ENCODE measurements at places on chromosomes 11 and 22.
A peak's percentile ranks its signal among the peaks of the same experiment; 100 is the strongest.

GRCh38 chr11:74427384-74427886 is 29.2 kb upstream of the PGM2L1 start:
- no peak for DNase-seq

- DNase-seq, result no peak
These were observed 2.8 kb downstream of the AMPD3 start for GRCh38 chr11:10457901-10458300.

- DNase-seq, result no peak
These were observed 19.1 kb downstream of the HIRA start for GRCh38 chr22:19412478-19412877.

GRCh38 chr22:40414311-40414710 is 43.9 kb downstream of the SGSM3 start:
- peak; percentile 70 for DNase-seq

DNA sequence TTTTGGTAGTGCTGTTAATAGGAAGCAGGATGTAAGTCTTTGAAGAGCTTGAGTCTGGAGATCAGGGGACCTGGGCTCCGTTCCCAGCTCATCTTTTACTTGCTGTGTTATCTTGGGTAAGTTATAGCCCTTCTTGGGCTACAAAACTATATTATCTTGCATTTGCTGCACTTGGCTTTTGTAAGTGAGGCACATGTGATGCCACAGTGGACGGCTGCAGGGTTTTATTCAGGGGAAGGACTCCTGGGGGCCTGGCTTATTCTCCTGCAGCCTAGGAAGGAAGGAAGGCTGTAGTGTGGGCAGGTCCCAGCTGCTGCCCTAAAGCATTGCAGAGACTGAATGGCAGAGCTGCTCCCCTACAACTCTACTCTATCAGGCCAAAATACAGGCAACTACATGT is 6.4 kb downstream of the CD82 start:
- no peak for DNase-seq

DNA sequence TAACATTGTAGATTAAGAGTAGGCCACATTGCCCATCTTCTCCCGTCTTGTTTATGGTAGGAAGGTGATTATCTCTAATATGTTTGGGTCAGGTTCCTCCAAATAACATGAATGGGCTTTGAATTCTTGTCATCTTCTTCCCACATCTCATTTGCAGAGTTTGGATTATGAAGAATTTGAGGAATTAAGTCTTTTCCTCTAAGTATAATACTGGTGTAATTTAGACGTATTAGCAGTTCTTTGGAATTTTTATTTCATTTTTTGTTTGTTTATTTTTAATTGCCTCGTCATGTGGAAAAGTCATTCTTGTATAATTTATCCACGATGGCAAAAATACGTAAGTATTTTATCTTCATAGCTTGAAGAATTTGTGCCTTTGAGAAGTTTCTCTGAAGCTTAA is 73.4 kb downstream of the ARHGEF12 start:
- no peak for DNase-seq

- no peak for DNase-seq
These were observed 5.3 kb upstream of the TYMP start for GRCh38 chr22:50535113-50535512.

GRCh38 chr11:29395555-29396072 is 621.2 kb downstream of the KCNA4 start:
- DNase-seq, result no peak

DNA sequence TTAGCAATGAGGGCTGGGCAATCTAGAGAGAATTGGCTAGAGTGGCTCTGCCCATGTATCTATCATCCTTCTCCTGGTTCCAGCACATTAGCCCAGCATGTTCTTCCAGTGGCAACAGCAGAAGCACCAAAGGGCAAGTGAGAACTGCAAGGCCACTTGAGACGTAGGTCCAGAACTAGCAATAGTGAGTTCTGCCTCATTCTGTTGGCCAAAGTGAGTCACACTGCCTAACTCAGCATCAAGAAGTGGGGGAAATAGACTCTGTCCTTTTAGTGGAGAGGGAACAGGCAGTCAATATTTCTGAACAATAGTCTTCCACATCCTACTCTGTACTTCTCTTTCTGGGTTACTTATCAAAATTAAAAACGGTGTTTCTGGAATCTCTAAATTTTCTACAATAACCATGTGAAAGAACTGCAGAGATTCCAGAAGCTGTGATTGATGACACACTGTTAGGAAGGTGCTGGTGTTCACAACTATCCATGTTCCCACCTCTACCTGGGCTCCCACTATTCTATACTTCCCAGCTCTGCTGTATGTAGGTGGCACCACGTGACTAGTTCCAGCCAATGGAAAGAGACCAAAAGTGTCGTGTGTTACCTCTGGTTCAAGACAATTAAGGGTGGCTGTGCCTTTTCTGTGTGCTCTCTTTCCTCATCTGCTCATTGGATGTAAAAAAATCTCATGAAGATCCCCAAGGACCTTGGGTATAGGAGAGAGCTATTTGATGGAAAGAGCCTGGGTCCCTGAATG is 23.4 kb upstream of the GRK3 start:
- DNase-seq, result no peak

DNA sequence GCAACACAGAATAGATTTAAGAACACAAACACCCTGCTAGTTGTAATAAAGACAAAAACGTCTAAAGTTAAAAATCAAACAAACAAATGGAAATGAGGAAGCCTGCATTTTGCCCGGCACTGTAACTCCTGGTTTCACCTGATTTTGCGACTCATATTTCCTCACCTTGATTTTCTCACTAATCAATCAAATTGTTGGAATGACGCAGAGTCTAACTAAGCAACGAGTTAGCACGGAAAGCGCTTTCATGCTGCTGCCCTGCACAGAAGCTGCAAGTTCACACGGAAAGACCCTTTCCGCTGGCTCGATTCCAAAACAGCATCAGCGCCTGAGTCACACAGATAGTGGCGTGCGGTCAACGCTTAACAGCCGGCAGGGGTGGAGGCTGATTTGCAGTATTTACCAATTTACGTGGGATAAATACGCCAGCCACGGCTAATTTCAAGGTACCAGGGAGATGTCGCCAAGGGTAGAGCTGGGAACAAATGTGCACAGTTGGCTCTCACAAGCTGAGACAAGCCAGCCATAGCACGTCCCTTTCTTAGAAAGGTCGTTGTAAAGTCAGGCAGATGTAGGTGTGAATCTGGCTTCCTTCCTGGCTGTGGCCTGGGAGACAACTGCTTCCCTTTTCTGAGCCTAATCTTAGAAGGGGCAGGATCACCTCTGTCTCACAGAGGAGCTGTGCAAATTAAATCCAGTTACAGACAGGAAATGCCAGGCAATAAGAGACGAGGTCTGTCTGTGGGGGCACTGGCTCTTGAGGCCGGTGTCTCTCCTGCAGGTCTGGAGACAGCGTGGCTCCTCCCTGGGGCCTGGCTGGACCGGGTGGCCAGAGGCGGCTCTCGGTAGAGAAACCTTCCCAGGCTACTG is 76.9 kb upstream of the TTLL12 start:
- DNase-seq, result peak; percentile 58

DNA sequence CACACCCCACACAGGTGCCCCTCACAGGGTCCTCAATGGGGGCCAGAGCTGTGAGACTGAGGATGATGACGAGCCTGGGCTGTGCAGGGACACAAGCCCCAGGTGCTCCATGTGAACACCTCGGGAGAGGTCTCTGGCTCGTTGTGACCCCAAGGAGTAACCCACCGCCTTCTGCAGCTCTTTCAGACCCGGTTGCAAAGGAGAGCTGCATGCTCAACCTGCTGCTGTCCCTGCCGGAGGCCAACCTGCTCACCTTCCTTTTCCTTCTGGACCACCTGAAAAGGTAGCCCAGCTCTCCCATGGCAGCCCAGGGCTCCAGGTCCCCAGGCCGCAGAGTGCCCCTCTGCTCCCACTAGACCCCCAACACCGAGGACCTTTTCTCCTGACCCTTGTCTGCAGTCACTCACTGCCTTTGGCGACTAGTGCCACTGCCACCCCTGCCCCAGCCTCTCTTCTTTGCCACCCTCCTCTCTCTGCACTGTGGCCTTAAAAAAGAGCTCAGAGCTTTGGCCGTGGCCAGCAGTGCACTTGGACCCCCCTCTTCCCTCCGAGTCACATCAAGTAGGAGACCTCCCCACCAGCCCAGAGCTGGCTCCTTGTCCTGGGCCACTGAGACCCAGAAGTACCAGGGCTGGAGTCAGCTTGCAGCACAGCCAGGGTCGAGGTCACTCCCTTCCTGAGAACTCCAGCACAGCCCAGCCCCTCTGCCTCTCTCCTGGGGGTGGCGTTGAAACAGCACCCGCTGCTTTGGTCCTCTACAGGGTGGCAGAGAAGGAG is 133.7 kb downstream of the BCR start:
- DNase-seq, result no peak

- DNase-seq, result no peak
These were observed 156.8 kb downstream of the WNT11 start for GRCh38 chr11:76049511-76049910.

DNA sequence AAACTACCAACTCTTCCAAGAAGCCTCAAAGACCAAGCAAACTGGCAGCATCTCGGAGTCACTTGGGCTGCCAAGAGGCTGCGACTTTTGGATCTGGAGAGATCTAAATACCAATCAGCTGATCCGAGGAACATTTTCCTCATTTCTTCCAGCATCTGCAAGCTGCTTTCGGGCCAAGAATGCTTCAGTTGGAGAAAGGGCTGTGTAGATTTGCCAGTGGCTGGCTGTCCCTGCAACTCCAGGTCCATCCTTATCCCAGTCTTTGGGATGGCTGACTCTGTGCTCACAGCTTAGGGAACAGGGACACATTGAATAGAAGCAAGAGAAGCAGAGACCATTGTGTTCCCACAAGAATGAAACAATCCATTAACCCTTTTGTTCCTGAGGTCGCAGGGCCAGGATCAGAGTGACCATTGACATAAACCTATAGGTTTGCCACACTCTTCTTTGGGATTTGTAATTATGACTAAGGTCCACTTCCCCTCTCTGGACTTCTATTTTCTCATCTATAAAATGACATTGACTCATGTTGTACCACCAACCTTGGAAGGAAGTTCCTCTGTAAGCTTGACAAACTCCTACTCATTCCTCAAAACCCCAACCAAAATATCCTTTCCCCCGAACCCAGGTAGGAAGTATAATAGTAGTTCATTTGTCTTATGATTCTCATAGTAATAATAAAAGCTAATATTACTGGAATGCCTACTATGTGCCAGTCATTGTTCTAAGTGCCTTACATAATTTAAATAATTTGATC is 340.8 kb downstream of the MN1 start:
- DNase-seq, result no peak

- no peak for DNase-seq
These were observed 176.9 kb downstream of the GRIA4 start for GRCh38 chr11:105786741-105787140.

DNA sequence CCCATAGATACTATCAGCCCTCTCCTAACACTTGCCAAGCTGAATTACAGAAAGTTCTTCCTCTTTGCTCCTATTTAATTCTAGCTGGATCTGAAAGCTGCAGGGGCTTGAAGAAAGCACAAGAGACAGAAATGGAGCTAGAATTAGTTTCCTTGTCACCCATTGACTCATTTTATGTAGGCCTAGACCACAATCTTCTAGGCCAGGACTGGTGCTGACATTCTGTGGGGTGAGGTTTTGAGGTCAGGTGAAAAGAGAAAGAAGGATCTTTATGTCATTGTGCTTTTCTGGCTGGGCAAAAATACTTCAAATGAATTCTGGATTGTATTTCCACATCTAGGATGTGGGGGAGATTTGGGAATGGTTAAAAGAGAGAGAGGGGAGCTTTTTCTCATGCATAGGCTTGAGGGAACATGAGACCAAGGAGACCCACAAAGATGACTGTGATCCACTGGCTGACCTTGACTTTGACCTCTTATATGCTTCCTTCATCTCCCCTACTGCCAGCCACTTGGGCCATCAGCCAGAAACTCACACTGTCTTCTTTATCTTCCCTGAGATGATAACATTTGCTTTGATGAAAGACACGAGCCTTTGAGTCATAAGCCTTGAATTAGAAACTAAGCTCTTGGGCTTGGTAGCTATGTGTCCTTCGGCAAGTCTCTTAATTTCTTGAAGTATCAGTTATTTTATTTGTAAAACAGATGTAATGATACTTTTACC is 274.9 kb upstream of the CADM1 start:
- no peak for DNase-seq

GRCh38 chr11:62665075-62665598 is at the start of the genes C11orf98 and CSKMT:
TSS of gene C11orf98 (minus strand) at chr11:62665210. CDS start at chr11:62665169, 41 bp downstream.
TSS of gene CSKMT (plus strand) at chr11:62665312. CDS start at chr11:62665880, 568 bp downstream.
- peak; percentile 97 for DNase-seq
